Putamen (tissue), 1 donor: ENCODE measurements at places on chromosomes 4 and X.

- DNase-seq: no peak
Measured at GRCh38 chr4:9988933-9989332, 32.4 kb downstream of the SLC2A9 start.

DNA sequence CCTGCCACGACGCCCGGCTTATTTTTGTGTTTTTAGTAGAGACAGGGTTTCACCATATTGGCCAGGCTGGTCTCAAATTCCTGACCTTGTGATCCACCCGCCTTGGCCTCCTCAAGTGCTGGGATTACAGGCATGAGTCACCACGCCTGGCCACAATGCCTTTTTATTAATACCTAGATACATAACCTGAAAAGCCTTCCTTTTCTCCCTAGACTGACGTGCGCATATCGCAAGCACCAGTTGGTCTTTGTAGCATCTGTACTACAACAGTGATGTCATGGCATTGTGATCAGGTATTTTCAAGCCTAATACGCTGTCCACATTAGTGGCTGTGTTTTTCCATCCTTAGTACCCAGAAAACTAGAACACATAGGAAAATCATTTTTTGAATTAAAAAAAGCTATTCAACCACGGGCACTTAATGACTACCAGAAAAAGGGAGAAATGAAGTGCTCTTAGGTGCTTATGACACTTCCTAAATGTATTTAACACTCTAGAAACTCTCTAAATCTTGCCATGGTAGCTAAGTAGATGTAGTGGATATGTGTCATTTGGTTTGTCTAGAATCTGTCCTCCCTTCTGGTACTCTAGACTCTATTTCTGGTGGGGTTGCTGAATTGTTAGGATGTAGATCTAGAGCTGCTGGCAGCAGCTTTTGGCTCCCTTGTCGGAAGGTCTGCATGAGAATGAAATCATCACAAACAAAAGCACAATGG lies 707.8 kb downstream of the STIM2 start:
- no peak for DNase-seq

DNA sequence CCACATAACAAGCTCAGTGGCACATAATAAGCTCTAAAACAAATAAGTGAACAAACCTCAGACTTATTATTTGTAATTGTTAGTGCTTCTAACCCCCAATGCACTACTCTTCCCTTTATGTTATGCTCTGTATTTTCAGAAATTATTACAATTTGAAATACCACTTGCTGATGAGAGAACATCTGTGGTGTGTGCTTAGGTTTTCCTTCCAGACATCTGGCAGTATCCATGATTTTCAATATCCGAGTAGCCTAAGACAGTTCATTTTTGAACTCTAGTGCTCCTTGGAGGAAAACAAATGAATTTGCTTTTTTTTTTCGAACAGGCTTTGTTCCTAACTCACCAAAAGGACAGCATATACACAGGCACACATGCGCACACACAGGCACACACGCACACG lies 278.7 kb upstream of the CLNK start:
- no peak for DNase-seq

GRCh38 chrX:109716431-109717028 lies 16.5 kb downstream of the ACSL4 start:
- no peak for DNase-seq

- DNase-seq: no peak
Measured at GRCh38 chrX:20514358-20514757, 247.6 kb upstream of the RPS6KA3 start.

- no peak for DNase-seq
Measured at GRCh38 chr4:7414736-7415510, 19.8 kb downstream of the PSAPL1 start.

DNA sequence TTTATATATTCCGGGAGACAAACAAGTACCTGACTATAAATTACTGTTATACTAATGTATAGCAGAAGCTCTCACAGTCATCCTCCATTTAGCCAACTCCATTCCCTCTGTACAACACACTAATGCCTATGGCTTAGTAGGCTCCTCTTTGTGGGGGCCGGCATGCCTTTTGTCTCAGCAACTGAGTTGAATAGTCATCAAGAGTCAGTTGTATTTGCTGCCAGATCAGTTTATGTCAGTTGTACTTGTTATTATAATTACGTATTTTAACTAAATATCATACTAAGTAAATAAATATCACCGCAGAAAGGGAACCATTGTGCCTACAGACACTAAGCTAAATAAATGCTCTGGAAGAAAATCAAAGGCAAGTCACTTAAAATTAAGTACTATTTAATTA lies 9.9 kb downstream of the PRMT9 start:
- DNase-seq: no peak

GRCh38 chr4:181245326-181245725 lies 997.9 kb upstream of the TENM3 start:
- no peak for DNase-seq

- no peak for DNase-seq
Measured at GRCh38 chr4:47109379-47109778, 78.0 kb downstream of the GABRB1 start.

GRCh38 chr4:76923619-76924357 lies 25.8 kb upstream of the SEPTIN11 start:
- no peak for DNase-seq

- DNase-seq: no peak
Measured at GRCh38 chrX:136115126-136115903, 32.0 kb upstream of the FHL1 start.

DNA sequence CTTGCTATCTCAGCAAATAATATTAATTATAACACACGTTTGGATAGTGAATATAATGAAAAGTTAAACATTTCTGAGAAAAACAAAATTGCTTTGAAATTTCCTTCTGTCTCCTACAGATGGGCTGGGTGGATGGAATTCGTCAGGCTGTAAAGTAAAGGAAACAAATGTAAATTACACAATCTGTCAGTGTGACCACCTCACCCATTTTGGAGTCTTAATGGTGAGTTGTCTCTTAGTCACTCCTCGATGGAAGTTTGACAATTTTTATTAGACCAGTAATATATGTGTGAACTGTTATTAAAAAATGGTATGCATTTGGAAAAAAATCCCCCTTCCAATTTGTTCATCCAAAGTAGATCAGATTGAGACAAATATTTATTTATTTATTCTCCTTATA lies 92.5 kb upstream of the BRS3 start:
- DNase-seq: no peak

GRCh38 chrX:20418379-20419150 lies 151.9 kb upstream of the RPS6KA3 start:
- no peak for DNase-seq

DNA sequence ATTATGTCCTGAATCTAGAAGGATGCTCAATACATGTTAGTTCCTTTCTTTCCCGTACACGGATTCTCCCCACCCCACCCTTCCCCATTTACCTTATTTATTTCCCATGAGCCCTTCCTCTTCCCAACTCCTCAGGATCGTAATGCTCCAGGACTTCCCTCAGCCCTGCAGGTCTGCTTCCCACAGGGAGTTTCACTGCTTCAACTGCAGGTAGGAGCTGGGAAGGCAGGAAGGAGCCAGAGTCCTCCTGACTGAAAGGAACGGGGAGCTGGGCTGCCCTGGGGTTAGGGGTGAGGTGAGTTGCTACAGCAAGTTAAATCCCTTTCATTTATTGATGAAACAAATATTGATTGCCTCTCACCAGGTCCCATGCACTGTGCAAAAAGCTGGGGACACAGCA lies 33.2 kb downstream of the SAT1 start:
- DNase-seq: no peak

GRCh38 chr4:25552580-25553271 lies 102.9 kb upstream of the SLC34A2 start:
- DNase-seq: peak; percentile 32

- DNase-seq: no peak
Measured at GRCh38 chr4:138845664-138846063, 169.9 kb upstream of the NOCT start.

- no peak for DNase-seq
Measured at GRCh38 chr4:10054571-10055041, 33.3 kb upstream of the SLC2A9 start.

DNA sequence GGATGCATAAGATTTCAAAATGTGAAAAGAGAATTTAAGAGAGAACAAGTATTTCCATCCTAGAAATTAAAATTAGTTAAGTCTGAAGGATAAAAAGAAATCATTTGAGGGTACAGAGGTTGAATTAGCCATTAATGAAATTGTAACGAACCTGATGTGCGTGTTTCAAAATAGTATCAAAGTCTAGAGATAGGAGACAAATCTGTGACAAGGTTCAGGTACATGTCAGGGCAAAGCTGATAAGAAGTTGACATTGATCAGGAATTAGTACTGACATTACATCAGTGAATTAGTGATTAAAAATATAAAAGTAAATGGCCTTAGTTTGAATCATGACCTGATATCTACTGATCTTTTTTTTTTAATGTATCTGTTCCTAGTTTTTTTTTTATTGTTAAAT lies 62.3 kb downstream of the UGT2B10 start:
- DNase-seq: no peak

GRCh38 chr4:117137145-117137544 lies 51.8 kb upstream of the TRAM1L1 start:
- peak; percentile 49 for DNase-seq

DNA sequence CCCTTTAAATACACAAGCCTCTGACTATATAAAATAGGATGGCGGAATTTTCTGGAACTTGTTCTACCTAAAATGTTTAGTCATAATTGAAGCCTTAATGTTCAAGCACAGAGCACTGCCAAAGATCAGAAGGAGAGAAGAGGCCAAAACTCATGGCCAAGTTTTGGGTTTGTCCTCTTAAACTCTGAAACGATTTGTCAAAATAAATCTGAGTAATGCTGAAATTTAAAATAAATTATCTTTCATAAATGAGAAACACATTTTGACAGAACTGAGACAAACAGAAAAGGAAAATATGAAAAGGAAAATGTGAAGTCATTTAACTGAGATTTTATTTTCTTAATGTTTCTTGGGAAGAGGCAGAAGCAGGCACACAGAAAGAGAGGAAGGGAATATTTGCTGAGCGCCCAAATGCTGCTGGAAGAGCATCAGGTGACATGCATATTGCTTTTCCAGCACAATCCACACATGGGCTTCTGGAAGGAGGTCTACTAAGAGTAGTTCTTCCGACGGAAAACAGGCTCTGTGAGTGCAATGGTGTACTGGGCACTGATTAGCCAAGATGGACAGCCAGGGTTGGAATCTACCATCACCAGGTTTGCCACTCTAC lies 47.4 kb upstream of the ZNF518B start:
- DNase-seq: no peak

- no peak for DNase-seq
Measured at GRCh38 chr4:78527555-78527954, 24.0 kb upstream of the ANXA3 start.

- no peak for DNase-seq
Measured at GRCh38 chr4:8817096-8817812, 54.4 kb downstream of the HMX1 start.

DNA sequence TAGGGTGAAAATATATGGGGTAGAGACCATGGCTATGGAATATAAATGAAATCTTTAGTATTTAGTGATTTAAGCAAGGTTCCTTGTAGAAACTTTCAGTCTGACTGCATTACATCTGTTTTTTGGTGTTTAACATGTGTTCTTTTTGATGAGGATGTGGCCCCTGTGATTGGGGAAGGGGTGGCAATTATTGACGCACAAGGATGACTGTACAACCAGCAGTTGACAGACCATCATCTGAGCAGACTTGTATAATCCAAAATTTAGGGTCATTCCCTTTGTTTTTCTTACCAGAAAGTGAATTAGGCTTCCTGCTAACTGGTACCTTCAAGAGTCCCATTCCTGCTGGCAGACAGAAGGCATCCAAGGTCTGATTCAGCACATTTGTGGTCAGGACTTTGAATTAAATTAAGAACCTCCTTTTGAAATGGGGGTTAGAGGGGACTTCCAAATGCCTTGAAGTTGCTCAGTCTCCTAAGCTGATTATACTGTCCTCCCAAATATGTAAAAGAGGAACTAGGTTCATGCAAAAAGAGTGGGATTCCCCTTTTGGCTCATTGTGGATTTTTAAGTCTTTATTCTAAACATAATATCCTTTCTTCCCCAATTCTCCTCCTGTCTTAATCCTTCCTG lies 112.4 kb upstream of the CXCL13 start:
- DNase-seq: no peak

DNA sequence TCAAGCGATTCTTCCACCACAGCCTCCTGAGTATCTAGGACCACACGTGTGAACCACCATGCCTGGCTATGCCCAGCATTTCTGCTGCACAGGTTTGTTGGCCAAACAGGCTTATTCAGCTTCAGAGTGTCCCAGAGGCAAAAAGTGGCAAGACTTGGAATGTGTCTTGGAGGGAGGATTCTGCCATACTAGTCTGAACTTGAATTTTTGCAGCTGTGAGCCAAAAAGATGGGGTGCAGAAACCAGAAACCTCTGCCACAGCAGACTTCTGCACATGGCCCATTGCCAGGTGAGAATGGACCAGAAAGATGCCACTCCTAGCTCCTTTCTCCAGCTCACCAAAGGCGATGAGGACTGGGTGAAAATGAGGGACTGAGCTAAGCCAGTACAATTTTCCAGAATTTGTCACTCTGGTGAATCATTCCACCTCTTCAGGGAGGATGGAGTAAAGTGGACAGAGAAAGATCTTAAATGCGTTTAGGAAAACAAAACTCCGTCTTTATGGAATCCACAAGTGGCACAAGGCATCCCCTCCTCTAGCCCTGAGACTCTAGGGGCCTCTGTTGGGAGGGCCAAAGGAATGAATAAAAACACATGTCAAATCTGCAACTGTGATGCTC lies 369.1 kb upstream of the CLNK start:
- DNase-seq: no peak

GRCh38 chr4:12724510-12724909 lies 759.6 kb downstream of the RAB28 start:
- DNase-seq: no peak
